ENCODE measurements at places on chromosomes 5 and 9.
A peak's percentile ranks its signal among the peaks of the same experiment; 100 is the strongest.

GRCh38 chr5:33212900-33213299, 227.9 kb upstream of the TARS1 start:
- no peak for DNase-seq

- no peak for DNase-seq
Observed at GRCh38 chr5:171205375-171205774, 103.7 kb upstream of the TLX3 start.

- DNase-seq: no peak
Observed at GRCh38 chr5:10073441-10074104, 176.1 kb downstream of the ATPSCKMT start.

DNA sequence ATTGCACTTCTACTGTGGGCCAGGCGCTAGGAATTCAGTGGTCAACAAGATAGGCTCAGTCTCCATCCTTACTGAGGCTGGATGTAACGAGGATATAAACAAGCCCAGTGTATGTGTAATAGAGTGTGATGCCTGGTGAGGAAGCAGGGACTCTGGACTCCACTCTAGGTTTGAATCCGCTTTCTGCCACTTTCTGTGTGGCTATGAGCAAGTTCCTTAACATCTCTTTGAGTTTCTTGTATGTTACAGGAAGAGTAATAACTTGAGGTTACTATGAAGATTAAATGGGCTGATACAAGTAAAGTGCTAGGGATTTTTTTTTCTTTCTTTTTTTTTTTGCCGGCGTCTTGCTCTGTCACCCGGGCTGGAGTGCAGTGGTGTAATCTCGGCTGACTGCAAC, 12.4 kb downstream of the DOCK2 start:
- no peak for DNase-seq

DNA sequence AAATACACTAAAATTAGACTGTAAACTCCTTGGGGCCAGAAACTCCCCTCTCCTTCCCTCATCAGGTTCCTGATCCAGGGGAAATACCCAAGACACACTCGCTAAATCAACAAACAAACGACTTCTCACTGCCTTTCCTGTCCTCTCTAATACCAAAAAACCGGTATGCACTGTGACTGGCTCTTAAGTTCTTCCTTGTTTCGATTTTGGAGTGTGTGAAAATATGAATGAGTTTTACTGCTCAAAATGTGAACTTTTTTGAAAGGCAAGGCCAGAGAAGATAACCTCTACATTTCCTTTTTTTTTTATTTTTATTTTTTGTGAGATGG, 81.1 kb upstream of the EPB41L4B start:
- DNase-seq: no peak

DNA sequence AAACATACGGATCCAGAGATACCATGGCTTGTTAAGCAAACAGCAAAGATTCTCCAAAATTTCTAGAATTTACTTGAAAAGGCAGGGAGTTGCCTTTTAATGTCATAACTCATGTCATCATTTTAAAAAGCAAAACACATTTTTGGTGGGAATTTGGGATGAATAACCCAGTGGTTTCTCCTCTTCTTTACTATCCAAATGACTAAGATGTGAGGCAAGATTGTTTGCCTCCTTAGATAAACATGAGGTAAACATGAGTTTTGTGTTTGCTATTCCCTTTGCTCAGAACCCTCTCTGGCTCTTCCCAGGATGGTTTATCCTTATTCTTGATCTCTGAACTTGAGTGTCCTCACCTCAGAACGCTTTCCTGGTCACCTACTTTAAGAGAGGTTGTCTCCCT, 267.0 kb downstream of the EBF1 start:
- no peak for DNase-seq

- DNase-seq: no peak
Observed at GRCh38 chr5:62066761-62067277, 239.2 kb upstream of the KIF2A start.

DNA sequence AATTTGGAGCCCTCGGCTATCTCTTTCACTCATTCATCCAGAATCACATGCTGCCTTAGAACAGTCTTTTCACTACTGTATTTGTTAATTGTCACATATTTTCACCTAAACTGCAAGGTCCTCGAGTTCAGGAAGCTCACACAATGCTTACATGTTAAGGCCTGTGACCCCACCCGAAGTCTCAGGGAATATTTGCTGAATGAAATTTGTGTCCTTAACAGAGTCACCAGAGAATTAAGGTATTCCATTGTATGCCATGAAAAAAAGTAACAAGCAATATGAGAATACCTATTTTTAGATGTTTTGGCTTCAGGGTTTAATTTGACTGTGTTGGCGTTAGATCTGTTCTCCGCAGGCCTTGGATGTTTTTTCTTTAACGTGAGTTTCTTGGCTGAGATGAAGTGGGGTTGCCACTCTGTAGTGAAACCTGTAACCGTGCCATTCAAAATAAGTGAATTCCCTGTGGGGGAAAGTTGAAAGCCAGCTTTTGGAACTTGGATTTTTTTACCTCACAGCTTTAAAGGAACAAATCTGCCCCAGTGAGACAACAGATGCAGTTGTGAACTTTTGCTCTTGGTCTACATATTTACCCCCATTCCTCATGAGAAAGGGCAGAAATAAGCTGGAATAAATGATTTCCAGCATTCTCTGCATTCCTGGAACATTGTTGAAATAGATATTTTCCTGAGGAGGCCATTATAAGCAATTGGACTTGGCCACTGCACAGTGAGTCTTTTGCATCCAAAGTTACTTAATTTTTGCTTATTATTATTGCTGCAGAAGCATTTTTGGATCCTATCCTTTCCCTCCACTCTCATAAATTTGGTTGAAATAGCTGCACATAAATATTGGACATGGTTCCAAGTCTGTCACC, 35.9 kb upstream of the FBP1 start:
- no peak for DNase-seq

DNA sequence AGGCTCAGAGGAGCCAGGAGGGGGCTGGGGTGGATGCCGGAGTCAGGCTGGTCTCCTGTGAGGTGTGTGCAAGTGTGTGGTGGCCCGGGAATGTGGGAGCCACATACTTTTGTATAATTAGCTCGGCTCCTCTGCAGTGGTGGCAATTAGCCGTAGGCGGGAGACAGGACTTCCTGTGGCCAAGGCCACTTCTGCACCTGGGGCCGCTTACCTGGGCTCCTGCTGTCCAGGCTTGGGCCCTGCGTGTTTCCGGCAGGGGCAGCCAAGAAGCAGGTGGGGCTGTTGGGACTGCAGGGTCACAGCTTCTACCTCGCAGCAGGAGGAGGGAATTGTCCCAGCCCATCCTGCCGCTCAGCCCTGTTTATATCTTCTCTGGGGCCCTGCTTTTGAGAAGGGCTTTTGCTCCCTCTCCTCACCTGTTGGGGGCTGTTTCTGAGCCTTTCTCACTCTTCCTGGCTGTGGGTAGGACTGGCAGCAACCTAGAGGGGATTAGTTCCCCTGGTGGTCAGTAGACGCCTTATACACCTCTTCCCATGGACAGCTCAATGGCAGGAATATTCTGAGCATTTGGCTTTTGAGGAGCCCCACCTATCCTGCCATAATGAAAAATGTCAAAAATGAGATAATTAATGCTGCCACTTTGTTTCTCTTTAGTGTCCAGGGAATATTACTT, 145.4 kb upstream of the PITX1 start:
- no peak for DNase-seq

DNA sequence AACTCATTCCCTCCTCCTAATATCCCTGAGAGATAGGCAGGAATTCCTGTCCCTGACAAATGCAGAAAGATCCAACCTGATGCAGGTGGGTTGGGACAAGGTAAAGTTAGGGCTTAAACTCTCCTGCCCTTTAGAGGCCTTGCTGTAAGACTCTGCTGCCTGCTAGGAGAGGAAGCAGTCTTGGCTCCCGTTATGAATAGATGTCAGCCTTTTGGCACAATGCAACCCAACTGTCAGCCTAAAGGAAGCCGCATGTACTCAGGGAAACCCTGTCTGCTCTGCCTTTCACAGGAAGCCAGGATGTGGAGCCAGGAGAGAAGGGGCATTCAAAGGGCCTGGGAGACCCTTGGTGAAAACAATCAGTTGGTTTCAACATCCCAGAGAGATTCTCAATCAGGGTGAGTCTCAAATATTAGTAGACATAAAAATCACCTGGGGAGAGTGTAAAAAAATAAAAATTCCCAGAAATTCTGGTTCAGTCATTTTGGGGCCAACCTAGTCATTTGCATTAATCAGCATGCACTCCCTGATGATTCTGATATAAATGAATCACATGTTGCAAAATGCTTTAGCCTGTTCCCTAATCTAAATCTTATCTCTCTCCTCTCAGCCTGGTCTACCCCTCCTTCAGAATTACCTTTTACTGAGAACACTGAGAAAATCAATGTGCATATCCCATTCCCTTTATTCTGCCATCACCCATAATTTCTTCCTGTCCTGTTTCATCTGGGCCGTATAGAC, 136.2 kb upstream of the TRIM32 start:
- DNase-seq: peak; percentile 30

GRCh38 chr9:116334546-116335150, 181.1 kb downstream of the PAPPA start:
- no peak for DNase-seq

DNA sequence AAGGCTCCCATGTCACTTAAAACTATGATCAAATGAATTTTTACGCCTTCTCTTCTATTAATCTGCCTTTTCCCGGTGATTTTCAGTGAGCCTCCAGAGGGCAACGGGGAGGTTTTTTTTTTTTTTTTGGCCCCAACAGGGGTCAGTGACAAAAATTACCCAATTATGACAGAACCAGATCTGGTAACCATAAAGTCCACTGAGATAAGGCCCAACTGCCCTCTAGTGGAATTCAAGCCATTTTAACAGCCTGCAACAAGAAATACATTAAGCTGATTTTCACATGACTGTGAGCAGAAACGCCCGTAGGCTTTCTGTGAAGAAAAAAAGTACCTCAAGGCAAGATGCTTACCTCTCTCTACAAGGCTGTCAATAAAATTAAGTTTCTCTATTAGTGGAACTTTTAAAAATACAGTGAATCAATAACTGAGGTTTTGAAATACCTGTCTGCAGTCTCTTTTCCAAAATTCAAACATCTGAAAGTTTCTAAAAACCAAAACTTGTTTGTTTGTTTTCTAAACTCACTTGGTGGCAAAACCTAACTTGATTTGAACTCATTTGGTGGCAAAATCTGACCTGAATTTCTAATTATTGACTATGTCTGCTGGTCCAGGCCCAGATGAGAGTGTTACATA, 49.7 kb upstream of the FST start:
- peak; percentile 77 for DNase-seq

DNA sequence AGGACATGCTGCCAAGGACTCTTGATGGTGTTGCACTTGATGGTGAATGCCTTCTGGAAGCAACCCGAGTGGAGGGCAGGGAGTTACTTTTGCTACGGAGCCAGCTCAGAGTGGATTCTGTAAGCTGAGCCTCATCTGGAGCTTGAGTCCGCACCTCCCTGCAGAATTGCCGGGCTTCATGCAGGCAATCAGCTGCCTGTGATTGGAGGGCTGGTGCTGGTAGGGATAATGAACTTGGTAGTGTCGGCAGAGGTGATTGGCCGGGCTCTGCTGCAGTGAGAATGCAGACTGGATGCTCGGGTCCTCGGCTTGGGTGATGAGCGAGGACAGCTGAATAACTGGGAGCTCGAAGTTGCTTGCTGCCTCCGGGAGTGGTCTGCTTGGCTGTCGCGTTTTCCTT, 23.1 kb downstream of the SLC25A25 start:
- peak; percentile 95 for DNase-seq

- DNase-seq: no peak
Observed at GRCh38 chr5:56601641-56602071, 213.7 kb upstream of the MAP3K1 start.

DNA sequence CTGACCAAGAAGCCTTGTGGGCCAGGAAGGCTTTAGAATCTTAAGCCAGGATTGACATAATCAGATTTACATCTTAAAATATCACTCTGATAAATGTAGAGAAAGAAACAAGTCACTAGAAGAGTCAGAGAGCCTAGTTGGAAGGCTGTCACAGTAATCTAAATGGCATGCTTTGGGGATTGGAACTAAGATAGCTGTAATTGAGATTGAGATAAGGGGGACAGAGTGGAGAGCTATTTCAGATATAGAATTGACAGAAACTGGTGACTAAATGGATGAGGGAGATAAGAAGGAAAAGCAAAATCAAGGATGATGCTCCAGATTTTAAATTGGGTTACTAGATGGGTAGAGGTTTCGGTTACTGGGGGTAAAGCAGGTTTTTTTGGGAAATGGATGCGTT, 100.5 kb downstream of the XRCC4 start:
- DNase-seq: no peak

- no peak for DNase-seq
Observed at GRCh38 chr5:97480313-97480712, 297.3 kb upstream of the RIOK2 start.

DNA sequence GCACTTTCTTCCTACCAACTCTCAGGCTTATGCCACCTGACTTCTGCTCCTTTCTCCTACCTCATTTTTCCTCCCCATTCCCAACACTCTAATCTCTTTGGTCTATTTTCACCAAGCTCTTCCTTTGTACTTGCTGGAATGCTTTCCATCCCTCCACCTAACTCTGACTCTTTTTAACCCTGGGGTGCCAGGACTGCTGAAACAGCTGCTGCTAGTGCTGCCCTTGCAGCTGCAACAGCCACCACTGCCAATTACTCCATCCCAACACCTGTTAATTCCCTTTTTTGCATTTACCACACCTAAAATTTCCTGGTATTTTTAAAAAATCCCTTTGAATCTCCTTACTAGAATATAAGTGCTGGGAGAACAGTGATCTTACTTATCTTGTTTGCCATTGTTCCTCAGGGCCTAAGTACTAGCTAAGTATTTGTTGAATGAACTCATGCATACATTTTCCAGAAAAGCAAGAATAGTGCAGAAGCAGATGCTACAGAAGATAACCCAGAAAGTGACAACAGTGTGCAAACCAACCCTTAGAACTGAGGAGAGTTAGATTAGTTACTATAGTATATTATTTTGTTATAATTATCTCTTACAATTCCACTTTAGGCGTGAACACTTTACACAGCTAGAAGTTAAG, 11.5 kb downstream of the NADK2 start:
- DNase-seq: no peak

GRCh38 chr5:73789851-73790281, 163.9 kb downstream of the ARHGEF28 start:
- peak; percentile 39 for DNase-seq

- DNase-seq: no peak
Observed at GRCh38 chr5:177483994-177484901, 10.8 kb upstream of the DBN1 start.

DNA sequence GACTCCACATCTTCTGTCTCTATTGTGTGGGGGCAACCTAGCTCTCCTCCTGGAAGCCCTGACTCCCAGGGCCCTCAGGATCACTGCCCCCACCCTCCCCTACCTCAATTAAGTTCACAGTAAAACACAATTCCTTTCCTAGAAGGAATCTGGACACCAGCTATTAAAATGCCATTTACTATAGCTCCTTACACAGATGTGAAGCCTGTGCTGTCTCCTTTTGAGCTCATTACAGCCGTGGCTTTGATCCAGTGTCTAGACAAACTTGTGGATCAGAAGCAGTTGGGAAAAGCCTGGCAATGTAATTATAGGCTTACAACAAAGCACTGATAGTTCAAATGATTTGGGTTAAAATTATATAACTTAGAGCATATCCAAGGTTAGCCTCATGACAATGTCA, 107.0 kb upstream of the SMIM23 start:
- DNase-seq: no peak

DNA sequence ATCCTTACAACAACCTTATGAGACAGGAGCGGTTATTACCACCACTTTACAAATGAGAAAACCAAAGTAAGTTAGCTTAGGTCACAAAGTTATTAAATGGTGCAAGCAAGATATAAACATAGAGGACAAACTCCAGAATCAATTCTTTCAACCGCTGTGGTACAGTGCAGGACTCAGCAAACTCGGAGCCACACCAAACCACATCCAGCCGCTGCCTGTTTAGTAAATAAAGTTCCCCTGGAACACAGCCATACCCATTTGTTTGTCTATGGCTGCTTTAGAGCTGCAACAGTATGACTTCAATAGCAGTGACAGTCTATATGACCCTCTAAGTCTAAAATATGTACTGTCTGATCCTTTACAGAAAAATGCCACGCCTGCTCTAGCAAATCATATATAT, 1567.2 kb upstream of the WWC1 start:
- DNase-seq: no peak
